ENCODE measurements at places on chromosomes 12 and 14.

DNA sequence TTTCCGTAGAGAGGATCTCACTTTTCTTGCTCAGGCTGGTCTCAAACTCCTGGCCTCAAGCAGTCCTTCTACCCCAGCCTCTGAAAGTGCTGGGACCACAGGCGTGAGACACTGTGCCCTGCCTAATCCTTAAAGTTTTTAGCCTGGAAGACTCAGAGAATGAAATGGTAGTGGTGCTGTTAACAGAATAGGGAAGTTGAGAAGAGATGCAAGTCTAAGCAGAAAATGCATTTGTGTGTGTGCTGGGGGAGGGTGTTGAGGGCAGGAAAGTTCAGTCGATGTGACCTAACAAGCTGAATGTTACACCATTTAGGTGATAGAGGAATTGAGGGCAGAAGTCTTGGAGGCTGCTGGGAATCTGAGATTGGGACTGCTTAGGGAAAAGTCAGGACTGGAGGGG is 6.9 kb upstream of the TUBA1A start:
- no peak for DNase-seq

- DNase-seq, result no peak
These were observed 199.9 kb downstream of the LRIG3 start for GRCh38 chr12:58720421-58720820.

GRCh38 chr14:69224946-69225345 is 33.6 kb downstream of the EXD2 start:
- DNase-seq, result no peak

DNA sequence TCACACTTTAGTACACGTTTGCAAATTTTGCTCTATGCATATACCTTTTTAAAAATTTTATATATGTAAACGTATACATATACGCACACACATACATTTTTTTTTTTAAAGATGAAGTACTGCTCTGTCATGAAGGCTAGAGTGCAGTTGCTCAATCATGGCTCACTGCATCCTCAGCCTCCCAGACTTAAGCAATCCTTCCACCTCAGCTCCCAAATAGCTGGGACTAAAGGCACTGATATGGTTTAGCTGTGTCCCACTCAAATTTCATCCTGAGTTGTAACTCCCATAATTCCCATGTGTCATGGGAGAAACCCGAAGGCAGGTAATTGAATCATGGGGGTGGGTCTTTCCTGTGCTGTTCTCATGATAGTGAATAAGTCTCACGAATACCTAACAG is 220.8 kb upstream of the CAND1 start:
- DNase-seq, result no peak

DNA sequence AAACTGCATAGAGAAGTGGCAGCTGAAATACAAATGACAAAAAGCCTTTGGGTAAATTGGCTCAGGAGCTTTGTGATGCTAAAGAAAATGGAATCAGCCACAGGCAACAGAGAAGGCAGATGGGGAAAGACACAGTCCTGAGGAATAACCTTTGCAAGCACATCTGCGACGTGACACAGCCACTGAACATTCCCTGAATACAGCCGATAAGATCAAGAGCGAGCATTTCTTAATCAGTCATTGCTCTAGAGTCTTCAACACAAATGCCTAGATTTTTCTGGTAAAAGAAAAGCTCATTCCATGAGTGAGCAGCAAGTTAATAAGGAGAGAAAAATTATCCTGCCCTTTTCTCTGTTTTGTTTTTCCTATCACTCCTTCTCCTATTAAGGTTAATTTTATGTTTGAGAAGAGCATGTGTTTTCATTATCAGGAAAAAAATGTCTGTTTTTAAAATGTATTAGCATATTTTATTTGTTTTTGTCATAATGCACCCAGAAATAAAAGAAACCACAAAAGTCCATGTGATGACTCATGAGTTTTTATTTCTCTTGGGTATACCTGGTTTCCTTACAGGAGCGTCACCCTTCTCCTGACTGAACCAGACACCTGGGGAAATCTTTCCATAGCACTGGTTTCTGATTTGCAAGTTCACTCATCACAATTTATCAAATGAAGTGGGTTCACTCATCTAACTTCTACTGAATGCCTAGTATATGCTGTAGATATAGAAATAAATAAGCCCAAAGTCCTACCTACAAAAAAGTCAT is 45.4 kb upstream of the PCED1B start:
- no peak for DNase-seq

DNA sequence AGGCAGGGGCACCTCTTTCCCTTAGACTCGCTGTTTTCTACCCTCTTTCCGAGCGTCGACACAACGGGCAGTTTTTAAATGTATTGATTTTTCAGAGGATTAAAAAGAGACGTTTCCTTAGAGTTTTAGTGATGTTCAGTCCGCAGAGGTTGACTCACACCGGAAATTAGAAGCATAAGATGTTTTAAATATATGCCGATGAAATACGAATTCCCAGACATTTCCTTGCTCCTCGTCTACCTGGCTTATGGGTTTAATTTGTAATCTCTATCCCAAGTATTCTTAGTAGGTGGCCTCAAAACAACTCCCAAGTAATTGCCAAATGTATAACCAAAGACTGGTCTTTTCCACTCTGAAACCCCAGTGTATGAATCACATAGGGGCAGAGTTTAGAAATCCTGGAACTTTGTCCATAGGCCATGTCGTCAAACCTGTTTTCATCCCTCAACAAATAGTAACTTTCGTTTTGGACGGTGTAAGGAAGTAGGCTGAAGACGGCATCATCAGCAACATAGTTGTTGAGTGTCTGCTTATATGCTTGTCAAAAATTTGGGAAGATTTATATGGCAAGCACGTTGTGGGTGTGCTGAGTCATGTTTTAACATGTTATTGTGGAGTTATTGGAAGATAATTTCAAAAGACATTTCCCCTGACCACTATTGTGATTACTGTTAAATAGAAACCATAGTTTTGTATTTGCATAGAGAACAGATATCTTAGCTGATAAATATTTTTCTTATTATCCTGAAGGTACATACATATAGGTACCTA is 824 bp downstream of the TBK1 start:
- no peak for DNase-seq

DNA sequence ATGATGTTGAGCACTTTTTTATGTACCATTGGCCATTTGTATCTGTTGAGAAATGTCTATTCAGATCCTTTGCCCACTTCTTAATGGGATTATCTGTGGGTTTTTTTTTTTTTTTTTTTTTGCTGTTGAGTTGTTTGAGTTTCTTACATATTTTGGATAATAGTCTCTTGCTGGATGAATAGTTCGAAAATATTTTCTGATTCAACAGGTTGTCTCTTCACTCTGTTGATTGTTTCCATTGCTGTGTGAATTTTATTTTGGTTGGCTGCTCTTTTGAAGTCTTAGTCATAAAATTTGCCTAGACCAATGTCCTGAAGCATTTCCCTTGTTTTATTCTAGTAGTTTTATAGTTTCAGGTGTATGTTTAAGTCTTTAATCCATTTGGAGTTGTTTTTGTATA is 64.5 kb downstream of the CAND1 start:
- DNase-seq, result no peak

DNA sequence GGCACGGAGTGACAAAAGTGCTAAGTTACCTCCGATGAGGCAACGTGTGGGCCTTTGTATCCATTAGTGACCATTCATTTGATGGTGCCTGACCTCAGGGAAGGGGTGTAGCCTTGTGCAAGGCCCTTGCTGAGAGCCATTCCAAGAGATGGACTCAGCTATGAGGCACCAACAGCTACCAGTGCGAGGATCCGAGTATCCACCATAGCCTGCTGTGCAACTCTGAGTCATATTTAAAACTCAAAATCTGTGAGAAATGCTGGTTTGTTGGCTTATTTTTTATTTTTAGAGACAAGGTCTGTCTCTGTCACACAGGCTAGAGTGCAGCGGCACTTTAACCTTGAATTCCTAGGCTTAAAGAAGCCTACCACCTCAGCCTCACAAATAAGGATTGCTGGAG is 25.1 kb upstream of the WNK1 start:
- DNase-seq, result no peak

GRCh38 chr12:28603801-28604200 is 413.5 kb downstream of the CCDC91 start:
- DNase-seq, result no peak

DNA sequence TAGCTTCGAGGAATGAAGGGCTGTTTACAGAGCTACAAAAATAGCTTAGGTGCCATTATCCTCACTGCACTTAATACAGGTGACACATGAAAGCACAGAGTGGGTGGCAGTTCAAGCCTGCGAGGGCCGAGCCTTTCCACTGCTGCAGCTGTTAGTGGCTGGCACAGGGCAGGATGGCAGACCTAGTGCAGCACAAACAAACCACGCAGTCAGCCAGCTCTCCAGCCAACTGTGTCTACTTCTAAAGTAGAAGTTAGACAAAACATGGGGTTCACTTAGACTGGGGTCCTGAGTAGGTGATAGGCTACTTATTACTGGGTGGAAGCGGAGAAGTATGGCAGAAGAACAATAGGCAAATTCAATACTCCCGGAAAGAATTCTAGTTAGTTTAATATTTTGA is 95.4 kb downstream of the DUSP16 start:
- DNase-seq, result no peak
